ENCODE measurements at places on chromosomes 6 and 20.

GRCh38 chr20:17449031-17449430, 82.1 kb downstream of the BFSP1 start:
- DNase-seq, result no peak

DNA sequence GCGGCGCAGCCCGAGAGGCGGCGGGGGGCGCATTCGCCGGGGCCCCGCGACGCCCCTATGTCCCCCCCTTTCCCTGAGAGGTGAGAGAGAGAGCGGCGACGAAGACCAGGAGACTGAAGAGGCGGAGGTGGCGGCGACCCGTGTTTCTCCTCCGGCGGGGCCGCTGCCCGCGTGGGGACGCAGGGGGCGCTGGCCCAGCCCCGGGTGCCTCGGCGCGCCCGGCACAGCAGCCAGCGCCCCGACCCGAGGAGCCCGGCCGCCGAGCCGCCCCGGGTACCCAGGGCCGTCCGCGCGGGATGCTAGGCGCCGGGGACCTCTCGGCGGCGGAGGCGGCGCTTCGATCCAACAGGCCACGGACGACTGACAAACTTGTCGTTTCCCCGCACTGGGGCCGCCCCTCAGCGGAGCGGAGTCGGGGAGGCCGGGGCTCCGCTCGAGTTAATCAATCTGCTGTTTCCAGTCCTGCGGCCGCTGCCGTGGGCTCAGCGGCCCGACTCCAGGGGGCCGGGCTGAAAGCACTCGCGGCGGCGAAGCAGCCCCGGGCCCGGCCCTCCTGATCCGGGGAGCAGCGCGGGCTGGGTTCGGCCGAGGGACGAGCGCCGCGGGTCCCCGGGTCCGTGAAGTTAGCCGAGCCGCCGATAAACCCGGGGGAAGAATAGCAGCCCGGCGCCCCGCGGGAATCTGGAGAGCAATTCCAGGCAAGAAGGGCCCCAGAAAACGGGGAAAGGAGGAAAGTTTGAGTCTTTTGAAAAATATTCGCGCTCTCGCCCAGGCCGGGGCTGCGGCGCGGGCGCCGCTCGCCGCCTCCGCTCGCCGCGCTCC, 631 bp downstream of the MDGA1 start:
- DNase-seq, result no peak

DNA sequence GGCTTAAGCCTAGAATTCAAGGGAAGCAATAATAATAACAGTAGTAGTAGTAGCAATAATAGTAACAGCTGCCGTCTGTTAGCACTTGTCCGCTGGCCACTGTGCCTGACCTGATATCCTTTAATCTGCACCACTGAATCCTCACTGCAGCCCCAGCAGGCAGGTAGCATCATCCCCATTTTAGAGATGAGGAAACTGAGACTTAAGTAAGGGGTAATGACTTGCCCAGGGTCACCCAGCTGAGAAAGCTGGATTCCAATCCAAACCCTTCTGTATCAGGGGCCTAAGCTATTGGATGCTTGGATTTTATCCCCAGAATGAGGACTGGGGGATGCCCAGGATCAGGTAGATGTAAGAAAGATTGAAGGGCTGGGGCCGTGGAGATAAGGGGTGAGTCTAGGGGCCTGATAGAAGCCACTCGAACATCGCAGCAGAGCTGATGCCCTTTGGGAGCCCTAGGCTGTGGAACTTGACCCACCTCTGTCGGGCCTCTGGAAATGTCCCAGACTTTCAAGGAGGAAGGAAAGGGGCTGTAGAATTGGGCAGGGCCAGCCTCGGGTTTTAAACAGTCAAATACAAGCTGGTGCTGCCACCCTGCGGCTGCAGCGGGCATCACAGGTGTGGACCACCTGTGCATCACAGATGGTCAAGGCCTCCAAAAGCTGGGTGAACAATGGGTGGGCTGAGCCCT, 102.1 kb upstream of the MYL9 start:
- no peak for DNase-seq

DNA sequence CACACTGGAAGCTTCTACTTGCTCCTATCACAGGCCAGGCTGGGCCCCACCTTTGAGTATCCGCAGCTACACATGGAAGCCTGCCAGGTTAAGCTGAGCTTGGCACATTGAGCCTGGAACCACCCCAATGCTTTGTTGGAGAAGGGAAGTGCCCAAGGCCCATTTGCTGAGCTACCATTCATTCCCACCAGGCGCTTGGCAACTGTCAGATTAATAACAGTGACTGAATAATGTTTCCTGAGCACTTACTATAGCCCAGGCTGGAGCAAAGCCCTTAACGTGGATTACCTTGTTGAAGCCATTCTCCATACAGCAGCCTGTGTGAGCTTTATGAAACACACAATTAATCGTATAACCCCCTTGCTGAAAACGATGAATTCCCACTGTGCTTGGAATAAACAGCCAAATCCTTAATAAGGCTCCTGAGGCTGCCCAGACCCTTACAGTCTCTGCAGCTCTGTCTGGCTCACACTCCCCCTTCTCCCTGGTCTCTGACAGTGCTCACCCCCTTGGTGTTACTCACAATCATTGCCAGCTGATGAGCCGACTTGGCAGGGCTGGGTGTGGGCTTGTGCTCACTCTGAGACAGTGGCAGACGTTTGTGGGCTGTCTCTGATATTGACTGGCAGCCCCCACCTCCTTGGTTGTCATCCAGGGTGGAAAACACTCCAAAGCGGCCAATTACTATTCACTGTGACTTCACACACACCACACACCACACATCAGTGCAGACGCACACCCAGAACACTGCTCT, 357.1 kb downstream of the MAFB start:
- no peak for DNase-seq

DNA sequence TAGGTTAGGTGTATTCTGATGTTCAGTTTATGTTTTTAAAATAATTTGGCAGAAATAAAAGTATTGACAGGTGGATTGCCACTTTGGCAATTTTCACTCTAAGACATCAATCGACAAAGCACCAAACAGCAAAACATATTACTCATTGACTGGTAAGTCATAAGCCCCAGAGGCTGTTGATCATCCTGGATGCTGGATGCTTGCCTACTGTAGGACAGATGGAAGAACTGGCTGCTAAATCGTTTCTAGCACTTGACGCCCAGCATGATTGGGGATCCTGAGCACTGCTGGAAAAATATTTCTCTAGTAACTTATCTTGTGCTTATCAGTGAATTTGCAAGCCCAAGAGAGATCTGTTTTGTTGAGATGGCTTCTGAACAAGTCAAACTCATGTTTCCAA, 1001.9 kb upstream of the FLRT3 start:
- DNase-seq, result no peak

DNA sequence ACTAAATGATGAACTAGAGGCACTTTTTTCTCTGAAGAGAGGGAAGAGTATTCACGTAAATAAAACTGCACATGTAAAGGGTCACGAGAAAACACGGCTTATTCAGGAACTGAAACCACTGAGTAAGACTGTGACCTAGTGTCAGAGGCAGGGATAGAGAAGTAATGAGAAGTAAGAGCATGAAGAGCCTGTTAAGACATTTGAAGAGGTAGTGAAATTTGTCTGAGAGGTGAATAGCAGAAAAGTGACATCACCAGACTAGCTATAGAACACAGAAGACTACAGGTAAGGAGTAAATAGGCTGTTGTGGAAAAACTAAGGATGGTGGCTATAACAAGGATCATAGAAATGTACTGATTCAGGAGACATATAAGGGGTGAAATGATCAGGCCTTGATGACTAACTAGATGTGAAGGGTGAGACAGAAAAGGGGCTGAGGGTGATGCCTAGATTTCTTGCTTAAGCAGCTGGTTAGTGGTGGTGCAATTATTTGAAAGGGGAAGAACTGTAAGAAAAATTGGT, 76.8 kb downstream of the REV3L start:
- no peak for DNase-seq

DNA sequence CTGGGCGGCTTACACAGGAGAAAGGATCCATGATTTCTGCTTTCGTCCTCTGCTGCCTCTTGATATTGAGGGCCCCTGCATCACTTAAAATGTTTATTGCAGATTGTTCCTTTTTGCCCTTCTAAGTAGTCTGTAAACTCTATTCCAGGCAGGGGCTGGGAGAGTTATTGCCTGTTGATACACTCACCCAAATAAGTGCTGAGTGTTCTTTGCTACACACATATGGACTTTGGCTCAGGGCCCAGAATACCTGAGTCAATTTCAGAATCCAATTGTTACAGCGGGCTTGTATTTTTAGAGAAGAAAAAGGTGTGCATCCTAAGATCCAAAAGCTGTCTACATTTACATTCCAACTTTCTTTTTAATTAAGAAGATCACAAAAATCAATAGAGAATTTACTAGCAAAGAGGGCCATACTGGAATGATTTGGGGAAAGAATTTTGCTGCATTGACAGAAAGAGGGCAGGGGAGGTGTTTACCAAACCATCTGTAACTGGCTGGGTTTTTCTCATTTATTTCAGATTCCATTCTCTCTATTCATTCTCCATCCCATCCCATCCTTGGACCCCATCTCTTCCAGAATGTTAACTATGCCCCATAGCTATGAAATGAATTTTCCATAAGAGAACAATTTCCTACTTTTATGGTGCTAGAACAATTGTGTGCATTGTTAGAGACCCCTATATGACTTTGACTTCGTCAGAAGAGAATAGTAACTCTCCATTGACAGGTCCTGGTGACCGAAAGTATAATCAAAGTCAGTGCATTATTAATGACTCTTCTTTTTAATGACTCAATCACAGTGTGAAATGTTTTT, 959.9 kb upstream of the FLRT3 start:
- DNase-seq, result no peak

DNA sequence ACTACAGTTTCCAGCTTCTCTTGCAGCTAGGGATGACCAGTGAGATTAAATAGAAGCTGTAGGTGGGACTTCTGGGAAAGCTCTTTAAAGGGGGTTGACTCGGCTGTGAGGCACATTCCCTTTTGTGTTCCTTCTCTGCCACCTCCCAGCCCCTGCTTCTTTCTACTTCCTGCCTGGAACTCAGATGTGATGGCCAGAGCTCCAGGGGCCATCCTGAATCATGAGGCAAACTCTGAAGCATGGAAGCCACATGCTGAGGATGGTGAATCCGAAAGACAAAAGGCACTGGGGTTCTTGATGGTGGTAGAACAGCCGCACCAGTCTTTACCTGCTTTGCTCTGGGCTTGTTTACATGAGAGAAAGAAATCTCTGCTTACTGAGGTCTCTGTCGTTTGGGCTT, 9.1 kb downstream of the CEBPB start:
- DNase-seq, result no peak

DNA sequence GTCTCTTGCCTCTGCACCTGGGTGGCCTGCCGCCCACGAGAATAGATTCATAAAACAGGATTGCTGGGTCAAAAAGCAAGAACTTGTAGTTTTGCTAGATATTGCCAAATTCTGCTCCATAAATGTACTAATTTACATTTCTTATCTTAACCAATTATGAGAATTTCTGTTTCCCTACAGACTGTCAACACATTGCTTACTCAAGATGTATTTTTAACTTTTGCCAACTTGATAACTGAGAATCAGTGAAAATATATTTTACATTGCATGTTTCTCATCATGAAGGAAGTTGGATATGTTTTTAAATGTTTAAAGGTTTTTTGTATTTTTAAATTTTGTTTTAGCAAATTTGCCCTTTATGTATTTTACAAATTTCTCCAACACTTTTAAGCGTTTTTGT, 664.8 kb downstream of the MMUT start:
- DNase-seq, result no peak

GRCh38 chr6:64497634-64498033, 862.0 kb downstream of the PHF3 start:
- DNase-seq, result no peak

DNA sequence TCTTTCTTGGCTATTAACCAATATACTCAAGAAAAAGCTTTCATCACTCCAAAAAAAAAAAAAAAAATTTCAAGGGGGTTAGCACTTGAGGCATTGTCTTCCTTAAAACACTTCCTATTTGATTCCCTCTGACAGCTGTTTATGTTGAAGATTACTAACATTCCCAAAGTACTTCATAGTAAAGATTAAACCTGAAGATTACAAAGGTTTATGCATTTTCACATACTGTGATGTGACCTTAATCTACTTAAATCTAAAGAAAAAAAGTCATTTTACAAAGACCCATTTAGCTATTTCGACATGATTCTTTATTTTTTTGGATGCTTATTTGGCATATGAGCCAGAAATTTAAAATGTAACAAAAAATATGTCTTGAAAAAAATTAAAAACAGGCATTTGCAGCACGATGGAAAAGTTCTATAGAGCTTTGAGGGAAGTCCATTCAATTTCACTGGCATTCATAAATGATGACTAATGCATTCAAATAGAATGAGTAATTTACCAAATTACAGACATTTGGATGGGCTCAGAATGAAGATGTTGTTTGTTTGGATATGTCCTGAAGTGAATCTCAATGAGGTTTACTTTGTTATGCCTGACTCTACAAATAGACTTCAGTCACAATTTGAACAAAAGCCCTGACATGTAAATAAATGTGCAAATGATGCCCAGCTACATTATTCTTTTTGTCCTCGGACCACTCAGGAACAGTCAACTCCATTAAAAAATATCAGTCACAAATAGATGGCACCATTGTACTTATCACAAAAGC, 674.6 kb upstream of the MARCKS start:
- peak; percentile 53 for DNase-seq

DNA sequence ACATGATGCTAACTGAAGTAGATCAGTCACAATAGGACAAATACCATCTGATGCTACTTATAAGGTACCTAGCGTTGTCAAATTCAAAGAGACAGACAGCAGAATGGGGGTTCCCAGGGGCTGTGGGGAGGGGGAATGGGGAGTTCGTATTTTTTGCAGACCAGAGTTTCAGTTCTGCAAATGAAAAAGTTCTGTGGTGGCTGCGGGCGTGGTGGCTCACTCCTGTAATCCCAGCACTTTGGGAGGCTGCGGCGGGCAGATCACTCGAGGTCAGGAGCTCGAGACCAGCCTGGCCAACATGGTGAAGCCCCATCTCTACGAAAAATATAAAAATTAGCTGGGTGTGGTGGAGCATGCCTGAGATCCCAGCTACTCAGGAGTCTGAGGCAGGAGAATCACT, 68.1 kb downstream of the SLC22A23 start:
- DNase-seq, result no peak

GRCh38 chr6:154894902-154895301, 100.2 kb upstream of the TIAM2 start:
- DNase-seq, result no peak

DNA sequence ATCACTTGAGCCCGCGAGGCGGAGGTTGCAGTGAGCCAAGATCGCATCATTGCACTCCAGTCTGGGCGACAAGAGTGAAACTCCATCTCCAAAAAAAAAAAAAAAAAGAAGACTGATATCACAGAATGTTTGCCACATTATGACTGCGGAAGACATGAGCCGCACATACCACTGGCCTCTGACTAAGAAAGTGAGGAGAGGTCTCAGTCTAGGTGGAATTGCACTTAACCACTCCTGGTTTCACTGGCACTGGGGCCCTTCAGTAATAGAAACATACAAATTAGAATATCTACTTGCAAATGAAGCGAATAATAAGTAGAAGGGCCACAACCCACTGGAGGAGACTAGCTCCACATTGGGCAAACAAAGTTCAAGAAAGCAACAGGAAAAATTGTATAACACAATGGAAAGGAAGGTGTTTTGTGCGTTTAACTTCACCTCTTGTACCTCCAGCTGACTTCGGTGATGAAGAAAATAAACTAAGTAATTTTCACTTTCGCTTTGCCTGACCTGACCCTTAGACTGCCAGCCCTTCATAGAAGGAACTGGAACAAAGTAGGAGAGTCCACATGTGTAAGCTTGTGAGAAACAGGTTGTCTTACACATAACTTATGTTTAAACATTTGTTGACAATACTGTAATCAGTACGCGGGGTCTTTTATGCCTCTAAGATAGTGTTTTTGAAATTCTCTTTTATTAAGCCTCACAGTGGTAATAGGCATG, 147.5 kb upstream of the TSHZ2 start:
- DNase-seq, result no peak

Measured in AG04449 (cell line).